NCI-H2029 treated with DMSO at 0.1 percent for 48 hours (cell line): ENCODE measurements at places on chromosomes 7 and 10.
A peak's percentile ranks its signal among the peaks of the same experiment; 100 is the strongest.

DNA sequence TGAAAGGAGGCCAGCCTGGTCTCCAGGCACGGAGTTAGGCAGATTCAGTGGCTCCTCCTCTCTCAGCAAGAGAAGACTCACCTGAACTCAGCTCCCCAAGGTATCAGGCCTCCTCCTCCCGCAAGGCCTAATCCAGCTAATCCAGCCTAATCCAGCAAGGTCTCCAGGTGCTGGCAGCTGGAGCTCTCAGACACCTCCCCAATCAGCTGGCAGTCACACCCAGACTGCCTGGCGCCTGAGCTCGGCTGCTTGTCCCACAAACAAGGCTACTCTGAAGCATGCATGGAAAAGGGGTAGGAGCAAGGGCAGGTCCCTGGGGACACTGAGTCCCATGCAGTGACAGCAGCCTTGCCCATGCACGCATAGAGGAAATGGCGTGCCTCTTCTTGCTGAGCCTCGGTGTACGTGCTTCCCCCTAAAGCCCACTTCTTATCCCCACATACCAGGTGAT, 3.3 kb upstream of the OPN4 start:
- DNase-seq = no peak

GRCh38 chr10:37965006-37965405, 11.4 kb downstream of the ZNF25 start:
- DNase-seq = no peak

GRCh38 chr7:114048386-114049235, 129.8 kb upstream of the PPP1R3A start:
- DNase-seq = peak; percentile 64

DNA sequence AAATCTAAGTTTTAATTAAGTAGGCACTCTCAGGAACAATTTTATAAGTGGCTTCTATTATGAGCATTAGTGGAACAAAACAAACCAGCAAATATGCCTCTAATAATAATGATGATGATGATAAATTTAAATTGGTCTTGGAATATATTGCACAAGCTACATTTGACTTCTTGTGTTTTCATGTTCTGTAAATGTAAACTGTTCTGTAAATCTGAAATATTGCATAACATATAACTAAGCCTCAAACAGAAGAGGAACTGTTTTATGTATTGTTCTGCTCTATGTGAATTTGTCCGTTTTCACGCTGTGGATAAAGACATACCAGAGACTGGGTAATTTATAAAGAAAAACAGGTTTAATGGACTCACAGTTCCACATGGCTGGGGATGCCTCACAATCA, 625.2 kb upstream of the CELF2 start:
- DNase-seq = no peak

GRCh38 chr7:121020989-121021969, 32.8 kb downstream of the CPED1 start:
- DNase-seq = no peak

DNA sequence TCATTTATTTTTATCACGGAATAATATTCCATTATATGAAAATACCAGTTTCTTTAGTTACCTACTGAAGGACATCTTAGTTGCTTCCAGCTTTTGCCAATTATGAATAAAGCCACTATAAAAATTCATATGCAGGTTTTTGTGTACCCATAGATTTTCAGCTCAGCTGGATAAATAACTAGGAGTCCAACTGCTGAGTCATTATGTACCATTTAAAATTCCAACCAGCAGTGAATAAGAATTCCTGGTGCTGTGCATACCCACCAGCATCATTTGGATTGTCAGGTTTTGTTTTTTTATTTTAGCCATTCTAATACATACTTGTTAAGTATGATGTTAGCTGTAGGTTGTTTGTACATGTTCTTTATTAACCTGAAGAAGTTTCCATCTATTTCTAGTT, 14.5 kb downstream of the FAM24B start:
- no peak for DNase-seq

GRCh38 chr10:49598164-49598856, 11.8 kb upstream of the SLC18A3 start:
- DNase-seq = no peak

- no peak for DNase-seq
These were observed 411.0 kb upstream of the DPP6 start for GRCh38 chr7:153641199-153641598.

- no peak for DNase-seq
These were observed 529.1 kb downstream of the TCERG1L start for GRCh38 chr10:130782467-130782866.

DNA sequence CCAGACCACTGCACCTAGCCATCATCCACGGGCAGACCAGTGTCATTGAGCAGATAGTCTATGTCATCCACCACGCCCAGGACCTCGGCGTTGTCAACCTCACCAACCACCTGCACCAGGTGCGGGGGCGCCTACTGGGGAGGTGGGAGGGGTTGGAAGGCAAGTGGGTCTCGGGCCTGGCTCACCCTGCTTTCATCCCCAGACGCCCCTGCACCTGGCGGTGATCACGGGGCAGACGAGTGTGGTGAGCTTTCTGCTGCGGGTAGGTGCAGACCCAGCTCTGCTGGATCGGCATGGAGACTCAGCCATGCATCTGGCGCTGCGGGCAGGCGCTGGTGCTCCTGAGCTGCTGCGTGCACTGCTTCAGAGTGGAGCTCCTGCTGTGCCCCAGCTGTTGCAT, 4.6 kb downstream of the NFKB2 start:
- no peak for DNase-seq

GRCh38 chr7:17056491-17057142, 174.8 kb upstream of the AGR3 start:
- no peak for DNase-seq

DNA sequence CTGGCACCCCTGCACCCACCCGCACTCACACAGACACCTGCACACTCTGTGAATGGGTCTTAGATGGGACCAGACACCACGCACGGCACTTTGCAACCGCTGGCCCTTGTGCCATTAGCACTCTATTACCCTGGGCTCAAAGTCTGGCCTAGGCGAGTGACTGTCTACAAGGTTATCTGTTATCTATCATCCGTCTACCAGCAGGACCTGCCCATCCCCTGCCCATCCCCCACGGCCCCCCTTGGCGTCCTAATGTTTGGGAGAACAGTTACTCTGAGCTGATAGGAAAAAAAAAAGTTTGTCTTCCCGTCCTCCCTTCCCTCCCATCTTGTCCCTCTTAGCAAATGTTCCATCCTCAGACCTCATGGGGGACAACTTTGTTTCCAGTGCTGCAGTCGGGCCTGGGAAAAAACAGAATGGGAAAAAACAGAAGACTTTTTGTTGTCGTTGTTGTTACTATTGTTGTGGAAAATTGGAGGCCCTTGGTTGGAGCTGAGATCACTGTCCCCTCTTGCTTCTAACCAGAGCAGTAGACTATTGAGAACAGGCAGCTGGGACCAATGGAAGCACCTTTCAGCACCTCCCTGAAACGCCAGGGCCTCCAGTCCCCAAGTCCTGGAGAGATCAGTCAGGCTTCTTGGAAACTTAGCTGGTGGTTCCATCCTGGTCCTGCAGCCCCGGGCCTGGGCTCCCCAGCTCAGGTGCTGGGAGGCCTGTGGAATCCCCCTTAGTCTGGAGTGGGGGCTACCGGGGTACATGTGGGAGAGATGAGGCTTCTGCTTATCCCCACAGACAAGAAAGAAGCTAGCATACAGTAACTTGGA, 12.2 kb downstream of the UNCX start:
- no peak for DNase-seq

GRCh38 chr7:30304177-30304884, 19.9 kb downstream of the ZNRF2 start:
- no peak for DNase-seq

DNA sequence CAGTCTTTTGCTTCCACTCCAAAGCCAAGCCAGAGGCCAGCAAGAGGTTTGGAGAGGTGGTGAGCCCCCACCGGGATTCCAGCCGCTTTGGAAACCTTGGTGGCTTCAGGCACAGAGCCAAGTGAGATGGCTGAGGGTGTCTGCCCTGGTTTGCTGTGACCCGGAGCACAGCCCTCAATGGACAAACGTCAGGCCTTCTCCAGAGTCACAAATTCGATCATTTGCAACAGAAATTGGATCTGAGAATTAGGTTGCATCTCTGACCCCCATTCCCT, 885 bp upstream of the NKX1-2 start:
- no peak for DNase-seq

GRCh38 chr7:152660021-152660420, 15.9 kb downstream of the XRCC2 start:
- no peak for DNase-seq

DNA sequence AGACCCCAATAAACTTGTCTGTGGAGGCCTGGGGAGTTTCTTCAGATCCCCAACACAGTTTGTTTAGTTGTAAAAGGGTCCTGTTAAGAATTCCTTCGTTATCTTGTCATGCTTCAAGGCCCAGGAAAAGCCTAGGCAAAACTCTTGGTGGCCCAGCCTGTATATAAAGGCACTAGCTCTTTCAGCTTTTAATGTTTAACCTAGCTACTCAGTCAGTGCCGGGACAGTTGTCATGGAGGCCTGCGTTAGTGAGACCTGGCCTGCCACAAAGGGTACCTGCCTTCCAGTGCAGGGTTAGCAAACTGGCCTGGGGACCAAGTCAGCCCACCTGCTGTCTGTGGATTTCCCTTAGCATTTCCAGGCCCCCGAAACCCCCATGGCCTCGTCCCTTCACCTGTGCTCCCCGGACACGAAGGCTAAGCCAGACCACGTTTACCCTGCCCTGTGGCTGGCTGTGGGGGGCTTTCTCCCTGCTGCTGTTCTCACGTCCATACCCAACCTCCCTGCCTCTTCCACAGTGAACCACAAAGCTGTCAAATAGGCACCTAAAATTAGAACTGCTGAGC, 96.9 kb upstream of the PPP2R2D start:
- DNase-seq = no peak

- DNase-seq = no peak
These were observed 3.5 kb downstream of the SUN1 start for GRCh38 chr7:835485-836401.

DNA sequence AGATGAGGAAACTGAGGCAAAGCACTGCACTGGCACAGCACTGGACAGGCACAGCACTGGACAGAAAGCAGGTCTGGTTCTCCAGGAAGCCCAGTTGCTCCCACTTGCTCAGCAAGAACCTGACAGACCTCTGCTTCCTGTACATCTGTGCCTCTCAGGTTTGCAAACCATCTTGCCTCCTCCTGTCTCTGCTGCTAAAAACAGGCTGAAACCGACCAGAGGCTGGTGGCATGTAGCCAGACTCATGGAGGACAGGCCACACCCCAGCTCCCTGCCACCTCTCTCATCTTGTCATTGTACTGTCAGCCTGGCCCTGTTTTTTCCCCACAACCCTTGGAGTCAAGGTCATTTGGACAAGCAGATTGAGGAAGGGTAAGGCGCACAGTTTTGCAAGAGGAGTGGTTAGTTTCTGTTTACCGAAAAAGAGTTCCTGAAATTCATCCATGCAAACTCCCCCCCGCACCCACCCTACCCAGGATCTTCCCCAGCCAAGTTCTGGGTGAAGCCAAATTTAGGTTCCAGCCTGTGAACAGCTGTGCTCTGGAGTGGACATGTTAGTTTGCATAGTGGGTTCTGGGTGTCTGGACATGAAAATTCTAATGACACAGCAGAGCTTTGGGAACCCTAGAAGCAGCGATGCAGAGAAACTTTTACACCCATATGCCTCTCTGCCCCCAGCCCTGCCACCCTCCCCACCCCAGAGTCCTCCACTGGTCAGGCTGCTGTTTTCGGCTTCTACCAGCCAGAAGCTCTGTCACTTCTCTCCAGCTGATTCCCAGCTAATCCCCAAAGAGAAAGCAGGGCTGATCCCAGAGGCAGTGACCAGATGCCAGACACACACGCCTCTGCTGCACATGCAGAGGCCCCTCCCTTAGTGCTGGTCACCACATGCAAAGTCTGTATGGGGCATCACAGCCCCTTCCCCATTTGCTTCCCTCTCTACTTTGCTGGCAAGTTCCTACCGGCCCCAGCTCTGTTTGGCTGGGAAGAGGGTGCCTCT, 8.5 kb upstream of the C10orf105 start:
- DNase-seq = peak; percentile 59

DNA sequence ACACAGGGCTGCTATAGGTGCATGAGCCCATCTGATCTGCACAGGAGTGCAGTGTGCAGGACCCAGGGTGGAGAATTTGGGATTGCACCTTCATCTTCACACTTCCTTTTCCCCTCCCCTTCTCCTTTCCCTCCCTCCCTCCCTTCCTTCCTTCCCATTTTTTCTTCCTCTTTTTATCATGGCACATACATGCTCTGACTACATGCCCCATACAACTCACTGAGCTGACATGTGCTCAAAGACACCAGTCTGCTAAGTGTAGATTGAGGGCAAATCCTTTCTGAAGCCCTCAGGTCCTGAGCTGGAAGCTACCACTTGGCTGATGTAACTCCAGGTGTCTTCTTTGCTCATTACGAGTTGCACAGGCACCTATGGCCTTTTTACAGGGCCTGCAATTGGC, 365.3 kb upstream of the ZNF32 start:
- no peak for DNase-seq

- DNase-seq = no peak
These were observed 188.4 kb upstream of the CACNA2D1 start for GRCh38 chr7:82631998-82632397.

- no peak for DNase-seq
These were observed 13.1 kb upstream of the MTPN start for GRCh38 chr7:135990258-135990657.

DNA sequence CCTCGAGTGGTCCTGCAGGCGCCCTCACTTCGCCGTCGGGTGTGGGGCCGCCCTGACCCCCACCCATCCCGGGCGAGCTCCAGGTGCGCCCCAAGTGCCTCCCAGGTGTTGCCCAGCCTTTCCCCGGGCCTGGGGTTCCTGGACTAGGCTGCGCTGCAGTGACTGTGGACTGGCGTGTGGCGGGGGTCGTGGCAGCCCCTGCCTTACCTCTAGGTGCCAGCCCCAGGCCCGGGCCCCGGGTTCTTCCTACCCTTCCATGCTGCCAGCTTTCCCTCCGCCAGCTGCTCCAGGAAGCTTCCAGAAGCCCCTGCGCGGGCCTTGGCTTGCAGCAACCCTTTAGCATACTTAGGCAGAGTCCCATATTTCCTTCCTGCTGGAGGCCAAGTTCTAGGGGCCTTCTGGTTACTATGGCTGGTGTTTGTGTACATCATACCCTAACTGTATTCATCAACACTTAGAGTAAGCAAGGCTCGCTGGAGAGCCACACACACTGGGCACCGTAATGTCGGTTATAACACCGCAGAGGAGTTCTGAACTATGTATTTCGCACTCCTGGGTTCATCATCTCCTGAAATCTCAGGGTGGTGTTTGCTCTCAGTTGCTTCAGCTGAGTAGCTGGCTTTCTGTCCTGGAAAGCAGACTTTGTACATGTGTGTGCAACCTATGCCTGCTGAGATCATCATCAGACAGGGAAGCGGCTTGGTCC, 471 bp downstream of the MGMT start:
- no peak for DNase-seq
